Hindlimb muscle (tissue), 1 donor: ENCODE measurements at places on chromosomes 1 and 21. TPM values are rescaled to one million over a fixed set of nuclear protein-coding genes. Genes with fewer than 3 reads are reported as not detected.

DNAJC28 gene
- polyA plus RNA-seq, result 2.1 TPM

RGS16 gene
- polyA plus RNA-seq, result 8.7 TPM

KRTAP7-1 gene
- not detected for polyA plus RNA-seq

OR2T12 gene
- polyA plus RNA-seq, result not detected

DCST1 gene
- not detected for polyA plus RNA-seq

PKLR gene
- 0.37 TPM for polyA plus RNA-seq

EXO1 gene
- polyA plus RNA-seq, result 7.0 TPM

LINGO4 gene
- 0.40 TPM for polyA plus RNA-seq

TTC39A gene
- 5.0 TPM for polyA plus RNA-seq

RHBDL2 gene
- polyA plus RNA-seq, result 0.76 TPM

LCE1B gene
- not detected for polyA plus RNA-seq

C1orf87 gene
- 1.7 TPM for polyA plus RNA-seq

APOBEC4 gene
- polyA plus RNA-seq, result not detected

AHCYL1 gene
- 40.8 TPM for polyA plus RNA-seq

GART gene
- 54.2 TPM for polyA plus RNA-seq

ADORA1 gene
- polyA plus RNA-seq, result 8.2 TPM

RPE65 gene
- polyA plus RNA-seq, result not detected

AQP10 gene
- polyA plus RNA-seq, result not detected

ELAPOR1 gene
- 0.27 TPM for polyA plus RNA-seq

PTPN14 gene
- polyA plus RNA-seq, result 12.8 TPM

RGS8 gene
- polyA plus RNA-seq, result not detected

TMPRSS15 gene
- polyA plus RNA-seq, result 0.89 TPM

CELA3A gene
- polyA plus RNA-seq, result not detected

RNASEL gene
- polyA plus RNA-seq, result 3.3 TPM

S100A7A gene
- not detected for polyA plus RNA-seq

NPR1 gene
- 17.2 TPM for polyA plus RNA-seq

CHIT1 gene
- 1.7 TPM for polyA plus RNA-seq

UTS2 gene
- not detected for polyA plus RNA-seq

VCAM1 gene
- polyA plus RNA-seq, result 14.8 TPM
